ENCODE measurements at places on chromosomes 3 and 15.

- DNase-seq = no peak
Observed at GRCh38 chr3:72033666-72034428, 248.9 kb upstream of the PROK2 start.

DNA sequence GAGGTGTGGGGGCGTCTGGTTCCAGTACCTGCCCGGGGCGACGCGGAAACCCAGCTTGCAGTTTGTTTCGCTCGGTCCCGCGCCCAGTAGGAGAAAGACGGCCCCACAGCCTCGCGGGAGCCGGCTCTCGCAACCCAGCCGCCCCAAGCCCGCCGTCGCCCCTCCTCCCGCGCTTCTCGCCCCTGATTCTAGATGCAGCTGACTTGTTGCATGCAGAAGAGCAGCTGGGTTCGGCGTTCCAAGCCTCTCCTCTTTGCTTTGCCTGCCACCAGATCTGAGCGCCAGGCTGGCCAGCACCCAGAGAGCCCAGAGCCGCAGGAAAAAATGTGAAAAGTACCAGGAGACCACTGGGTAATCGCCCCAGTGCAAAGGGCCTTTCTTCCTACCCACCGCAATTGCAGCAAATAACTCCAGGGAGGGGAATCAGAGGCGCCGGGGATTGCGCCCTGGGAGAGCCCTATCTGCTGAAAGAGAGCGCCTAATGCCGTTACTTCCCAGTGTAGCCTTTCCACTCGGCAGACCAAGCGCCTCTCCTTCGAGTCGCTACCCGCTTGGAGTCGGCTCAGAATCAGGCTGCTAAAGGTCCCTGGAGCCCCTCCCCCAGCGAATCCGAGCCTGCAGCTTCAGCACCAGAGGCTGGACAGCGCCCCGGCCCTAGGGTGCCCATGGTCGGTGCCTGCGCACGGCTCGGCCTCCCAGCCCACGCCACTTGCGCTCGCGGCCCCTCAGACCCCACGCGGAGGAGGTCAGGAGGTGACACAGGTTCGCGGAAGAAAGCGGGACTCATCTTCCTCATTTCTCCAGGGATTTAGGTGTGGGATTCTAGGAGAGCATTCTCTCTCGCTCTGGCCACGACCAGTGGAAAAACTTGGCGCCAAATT lies 15.7 kb upstream of the AEN start:
- DNase-seq = no peak

- no peak for DNase-seq
Observed at GRCh38 chr3:107604057-107604822, 81.5 kb downstream of the BBX start.

GRCh38 chr3:18092726-18093125 lies 332.4 kb downstream of the SATB1 start:
- no peak for DNase-seq

DNA sequence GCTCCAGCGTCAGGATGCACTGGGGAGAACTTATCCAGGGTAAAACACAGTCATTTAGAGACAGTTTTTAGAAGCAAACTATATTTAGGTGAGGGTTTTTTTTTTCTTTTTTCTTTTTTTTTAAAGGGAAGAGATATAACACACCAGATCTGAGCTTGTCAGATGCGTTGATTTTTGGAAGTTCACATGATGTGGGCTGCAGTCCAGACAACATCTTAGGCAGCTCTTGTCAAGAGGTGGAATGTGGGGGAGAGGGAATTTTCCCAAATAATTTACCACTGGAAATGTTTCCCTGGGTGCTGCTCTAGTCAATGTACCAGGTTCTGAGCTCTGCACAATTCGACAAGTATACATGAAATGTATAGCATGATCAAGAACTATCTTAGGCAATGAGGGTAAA lies 93.3 kb downstream of the OXNAD1 start:
- no peak for DNase-seq

GRCh38 chr15:90924375-90924774 lies 8.0 kb downstream of the HDDC3 start:
- no peak for DNase-seq

Data from GF-D8 (cell line).